ENCODE measurements at places on chromosomes 7 and 10. TPM values are rescaled to one million over a fixed set of nuclear protein-coding genes. Genes with fewer than 3 reads are reported as not detected.
A peak's percentile ranks its signal among the peaks of the same experiment; 100 is the strongest.

DNA sequence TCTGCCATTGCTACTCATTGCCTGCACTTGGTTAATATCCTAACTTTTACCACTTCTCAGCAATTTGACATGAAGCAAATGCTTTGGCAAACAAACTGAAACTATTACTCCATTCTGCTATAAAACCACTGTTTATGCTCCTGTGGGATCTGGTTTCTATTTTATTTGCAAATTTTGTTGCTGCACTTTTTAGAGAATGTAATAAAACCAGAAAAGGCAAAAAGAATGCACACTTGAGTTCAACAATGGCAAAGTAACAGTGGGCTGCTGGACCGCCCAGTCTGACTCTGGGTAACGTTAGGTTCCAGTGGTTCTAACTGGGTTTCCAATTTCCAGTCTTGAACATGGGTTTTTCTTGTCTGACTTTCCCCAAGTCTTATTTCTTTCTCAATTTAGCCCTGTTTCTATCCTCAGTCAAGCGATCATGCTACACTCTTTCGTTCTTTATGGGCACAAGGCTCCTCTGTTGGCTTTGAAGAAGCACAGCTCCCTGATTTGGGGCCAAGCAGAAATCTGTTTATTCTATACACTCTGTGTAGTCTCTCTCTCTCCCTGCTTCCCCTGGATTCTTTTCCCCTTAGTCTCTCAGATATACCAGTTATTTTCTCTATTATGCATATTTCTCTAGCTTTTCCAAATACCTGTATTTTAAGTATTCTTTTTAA is 129.2 kb upstream of the FAM3C start:
- H3K4me3 ChIP-seq: no peak overlapping the region
- no peak for DNase-seq
- no peaks in the 10 kb centered on the region for H3K36me3 ChIP-seq
- H3K27ac ChIP-seq: no peak overlapping the region

GRCh38 chr10:82981137-82981723 is 1106.2 kb downstream of the NRG3 start:
- no peaks in the 10 kb centered on the region for H3K4me1 ChIP-seq
- DNase-seq: no peak
- H3K4me3 ChIP-seq: no peak overlapping the region
- H3K27ac ChIP-seq: no peak overlapping the region
- no peaks in the 10 kb centered on the region for H3K36me3 ChIP-seq
- no peaks in the 10 kb centered on the region for H3K27me3 ChIP-seq

DNA sequence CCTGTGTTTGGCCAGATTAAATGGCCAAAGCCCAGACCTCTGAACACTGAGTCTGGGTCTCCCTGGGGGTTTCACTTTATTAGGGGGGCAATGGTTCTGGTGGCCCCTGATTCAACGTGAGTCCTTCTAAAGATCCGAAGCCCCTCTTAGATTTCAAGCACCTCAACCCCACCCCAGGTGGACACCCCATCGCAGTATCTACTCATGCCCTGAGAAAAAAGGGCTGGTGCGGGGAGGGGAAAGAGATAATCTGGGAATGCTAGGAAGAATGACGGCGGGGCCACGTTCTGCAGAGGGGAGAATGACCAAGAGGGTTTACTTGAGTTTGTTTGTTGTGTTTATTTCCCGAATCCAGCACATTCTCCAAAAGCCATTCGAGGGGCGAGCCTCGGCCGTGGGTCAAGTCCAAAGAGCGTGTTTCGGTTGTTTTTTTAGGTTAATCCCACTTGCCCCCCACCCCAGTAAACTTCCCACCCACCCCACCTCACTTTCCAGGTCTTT is 832 bp downstream of the PDLIM1 start:
- peak overlapping the region; percentile 87 for H3K4me3 ChIP-seq
- peaks cover 11% of the 10 kb centered on the region for H3K27me3 ChIP-seq
- DNase-seq: no peak
- H3K36me3 ChIP-seq: no peaks in the 10 kb centered on the region
- peaks cover 11% of the 10 kb centered on the region for H3K4me1 ChIP-seq

DNA sequence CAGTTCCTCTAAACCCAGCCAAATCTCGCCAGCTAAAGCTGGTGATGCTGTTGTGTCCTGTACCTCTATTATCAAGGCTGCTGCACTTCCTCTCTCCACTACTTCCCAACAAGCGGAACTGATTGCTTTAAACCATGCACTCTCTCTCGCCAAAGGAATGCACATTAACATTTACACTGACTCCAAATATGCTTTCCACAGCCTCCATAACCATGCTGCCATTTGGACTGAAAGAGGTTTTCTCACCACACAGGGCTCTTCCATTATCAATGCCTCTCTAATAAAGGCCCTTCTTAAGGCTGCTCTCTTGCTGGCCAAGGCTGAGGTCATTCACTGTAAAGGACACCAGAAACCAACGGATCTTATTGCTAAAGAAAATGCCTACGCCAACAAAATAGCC is 11.4 kb upstream of the LRRC61 start:
- no peak overlapping the region for H3K4me3 ChIP-seq
- no peak for DNase-seq
- no peaks in the 10 kb centered on the region for H3K27me3 ChIP-seq
- H3K27ac ChIP-seq: no peak overlapping the region
- no peaks in the 10 kb centered on the region for H3K36me3 ChIP-seq

- no peaks in the 10 kb centered on the region for H3K36me3 ChIP-seq
- H3K27me3 ChIP-seq: no peaks in the 10 kb centered on the region
- H3K4me3 ChIP-seq: no peak overlapping the region
These were observed 58.5 kb upstream of the SORCS3 start for GRCh38 chr10:104582602-104582951.

DNA sequence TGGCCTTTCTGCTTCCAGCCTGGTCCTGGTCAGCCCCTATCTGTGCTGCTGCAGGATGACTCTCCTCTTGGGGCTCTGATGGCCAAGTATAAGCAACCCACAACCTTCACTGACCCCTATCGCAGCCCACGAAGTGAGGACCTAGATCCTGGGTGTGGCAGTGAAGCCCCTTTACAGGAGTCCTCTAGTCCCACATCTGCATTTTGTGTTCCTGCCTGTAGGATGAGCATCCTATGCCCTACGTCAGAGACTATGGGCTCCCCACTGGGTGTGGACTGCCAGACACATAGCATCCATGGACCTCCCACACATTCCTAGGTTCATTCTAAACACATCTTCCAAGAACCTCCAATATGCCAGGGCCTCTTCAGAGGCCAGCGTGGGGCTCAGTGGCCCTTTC is 29.0 kb downstream of the ARHGAP22 start:
- H3K27ac ChIP-seq: no peak overlapping the region
- DNase-seq: no peak
- H3K27me3 ChIP-seq: no peaks in the 10 kb centered on the region
- no peak overlapping the region for H3K4me3 ChIP-seq
- H3K4me1 ChIP-seq: no peaks in the 10 kb centered on the region

DNA sequence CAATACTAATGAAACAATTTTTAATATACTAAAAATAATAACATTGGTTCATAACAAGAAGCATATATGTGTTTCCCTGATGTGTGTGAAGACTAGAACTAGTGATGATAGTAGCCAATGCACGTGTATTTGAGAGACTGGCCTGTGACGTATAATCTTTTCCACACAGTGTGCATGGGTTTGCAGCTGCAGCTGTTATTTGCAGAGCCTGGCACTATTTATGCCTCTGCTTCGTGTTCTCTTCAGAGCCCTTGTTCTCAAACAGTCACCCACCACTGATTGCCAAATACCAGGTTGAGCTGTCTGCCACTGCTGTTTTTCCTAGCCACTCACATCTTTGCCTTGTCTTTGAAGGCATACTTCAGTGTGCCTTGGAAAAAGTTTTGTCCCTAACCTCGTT is 531.7 kb downstream of the ETV1 start:
- H3K36me3 ChIP-seq: no peaks in the 10 kb centered on the region
- no peak overlapping the region for H3K4me3 ChIP-seq
- no peak overlapping the region for H3K27ac ChIP-seq
- no peak for DNase-seq
- H3K27me3 ChIP-seq: no peaks in the 10 kb centered on the region

- H3K4me1 ChIP-seq: peaks cover 6% of the 10 kb centered on the region
- H3K27me3 ChIP-seq: no peaks in the 10 kb centered on the region
- H3K4me3 ChIP-seq: no peak overlapping the region
- peak; percentile 62 for DNase-seq
- no peak overlapping the region for H3K27ac ChIP-seq
These were observed 16.8 kb downstream of the TRIM8 start for GRCh38 chr10:102660888-102661657.

Gene CALML3
- not detected for total RNA-seq

Gene NPFFR1
- total RNA-seq: 0.06 TPM

Gene ACBD7
- total RNA-seq: 17.8 TPM

Gene SUGCT
- 5.4 TPM for total RNA-seq

Data from H1 (cell line).